Activated CD8-positive, alpha-beta memory T cell treated with anti-CD3 and anti-CD28 coated beads for 48 hours (primary cell): ENCODE measurements at places on chromosomes 12 and 14.

GRCh38 chr14:75690010-75690409 lies 29.0 kb downstream of the TTLL5 start:
- DNase-seq: no peak

GRCh38 chr12:64099397-64099796 lies 122.7 kb downstream of the KICS2 start:
- DNase-seq: no peak

DNA sequence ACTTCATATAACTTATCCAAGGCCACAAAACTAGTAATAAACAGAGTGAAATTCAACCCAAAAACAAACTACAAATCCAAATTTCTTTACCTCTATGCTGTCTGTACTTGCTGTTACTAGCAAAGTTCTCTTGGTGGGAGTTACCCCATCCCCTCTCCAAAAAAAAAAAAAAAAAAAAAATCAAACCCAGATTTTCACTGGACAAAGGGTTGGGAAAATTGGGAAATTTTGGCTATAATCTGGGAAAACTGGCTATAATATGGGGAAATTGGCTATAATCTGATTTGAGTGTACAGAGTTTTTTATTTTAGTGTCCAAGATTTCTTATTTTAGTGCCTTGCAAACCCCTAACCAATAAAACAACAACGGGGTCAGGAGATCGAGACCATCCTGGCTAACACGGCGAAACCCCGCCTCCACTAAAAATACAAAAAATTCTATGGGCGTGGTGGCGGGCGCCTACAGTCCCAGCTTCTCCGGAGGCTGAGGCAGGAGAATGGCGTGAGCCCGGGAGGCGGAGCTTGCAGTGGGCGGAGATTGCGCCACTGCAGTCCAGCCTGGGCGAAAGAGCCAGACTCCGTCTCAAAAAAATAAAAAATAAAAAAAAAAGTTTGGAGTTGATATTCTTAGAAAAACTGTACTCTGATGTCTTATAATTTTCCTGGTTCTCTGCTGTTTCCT lies 148.4 kb downstream of the CHST11 start:
- no peak for DNase-seq

DNA sequence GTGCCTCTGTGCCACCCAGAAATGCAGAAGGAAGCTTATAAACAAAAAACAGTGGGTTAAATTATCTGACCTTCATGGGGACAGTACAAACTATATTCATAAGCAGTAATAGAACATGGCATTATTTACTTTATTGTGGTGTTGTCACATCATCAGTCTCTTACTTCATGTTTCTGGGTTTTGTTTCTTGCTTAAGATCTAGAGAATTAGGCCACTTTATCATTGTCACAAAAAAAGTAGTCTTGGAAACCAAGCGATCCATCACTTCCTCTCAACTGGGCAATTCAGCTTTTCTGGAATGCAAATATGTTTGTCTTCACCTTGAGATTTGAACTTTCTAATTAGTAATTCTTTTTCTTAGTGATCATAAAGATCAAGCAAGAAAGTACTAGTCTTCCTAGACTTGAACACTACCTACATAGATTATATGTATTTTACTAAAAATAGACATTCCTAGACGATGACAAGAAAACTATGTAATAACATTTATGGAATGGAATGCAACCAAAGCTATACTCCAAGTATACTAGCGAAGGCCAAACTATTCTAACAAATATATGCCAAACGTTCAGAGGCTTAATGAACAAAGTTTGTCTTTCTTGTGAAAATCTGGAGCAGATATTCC lies 363.4 kb downstream of the DAD1 start:
- no peak for DNase-seq

DNA sequence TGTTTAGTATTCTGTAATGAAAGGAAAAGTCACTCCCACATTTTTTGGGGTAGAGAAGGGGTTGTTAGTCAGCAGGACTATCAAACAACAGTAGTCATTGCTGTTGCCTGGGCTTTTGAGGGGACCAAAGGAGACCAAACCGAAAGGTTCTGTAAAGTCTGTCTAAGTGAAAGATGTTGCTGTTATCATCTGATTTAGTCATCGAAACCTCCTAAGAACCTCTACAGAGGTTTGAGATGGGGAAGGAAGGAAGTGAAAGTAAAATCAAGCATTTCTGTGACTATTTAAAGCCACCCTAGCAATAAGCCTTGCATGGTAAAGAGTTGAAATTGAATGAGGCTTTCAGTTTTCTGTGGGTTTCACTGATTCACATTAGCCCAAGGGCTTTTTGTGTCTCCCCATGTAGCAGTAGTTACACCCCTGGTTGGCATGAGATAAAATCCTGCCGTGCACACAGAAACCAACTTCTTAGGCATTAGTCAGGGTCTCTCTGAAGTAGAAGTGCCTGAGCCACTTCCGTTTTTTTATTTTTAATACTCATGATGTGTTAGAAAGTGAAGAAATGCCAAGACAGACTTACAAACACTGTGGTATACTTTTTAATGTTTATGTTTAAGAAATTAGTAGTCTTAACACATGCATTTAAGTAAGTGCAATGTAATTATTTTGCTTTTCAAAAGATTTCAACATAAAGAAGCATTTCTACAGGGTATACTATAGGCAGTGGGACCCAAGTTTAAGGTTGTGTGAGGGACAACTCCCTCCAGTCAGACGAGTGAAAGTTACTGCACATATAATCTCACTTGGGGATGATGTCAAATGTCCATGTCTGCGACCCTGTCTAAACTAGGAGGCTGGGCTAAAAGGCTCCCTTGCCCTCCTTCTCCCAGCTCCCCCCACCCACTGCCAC lies 50.4 kb downstream of the DYRK2 start:
- DNase-seq: no peak

DNA sequence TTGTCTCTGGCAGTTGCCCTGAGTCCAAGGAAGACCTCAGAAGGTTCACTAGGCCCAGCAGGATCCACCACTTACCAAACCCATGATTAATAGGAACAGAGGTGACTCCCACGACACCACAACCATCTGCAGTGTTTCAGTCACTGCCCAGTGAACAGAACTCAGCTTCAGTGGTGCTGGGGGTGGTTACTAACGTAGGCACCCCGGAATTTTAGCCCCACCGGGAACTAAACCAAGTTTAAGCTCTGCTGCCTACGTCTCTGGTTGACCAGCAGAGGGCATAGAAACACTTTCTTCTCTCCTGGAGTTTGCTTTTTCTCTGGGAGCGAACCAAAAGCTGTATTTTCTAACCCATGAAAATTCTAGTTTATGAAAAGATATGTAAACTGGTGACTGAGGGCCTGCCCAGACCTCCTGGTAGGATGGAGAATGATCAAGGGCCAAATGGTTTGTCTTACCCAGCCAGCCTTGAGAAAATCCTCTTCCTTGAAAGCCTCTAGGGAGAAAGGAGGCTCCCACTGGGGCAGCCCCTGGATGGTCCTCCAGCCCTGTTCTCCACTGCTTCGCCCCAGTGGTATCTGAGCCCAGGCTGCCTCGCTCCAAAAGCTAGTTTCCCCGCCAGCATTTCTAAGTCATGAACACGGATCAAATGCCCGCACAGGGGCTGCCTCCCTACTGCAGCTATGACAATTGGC lies 379.8 kb downstream of the DPF3 start:
- no peak for DNase-seq

- DNase-seq: no peak
Measured at GRCh38 chr14:35189422-35189821, 67.1 kb downstream of the PRORP start.

- DNase-seq: no peak
Measured at GRCh38 chr12:8087666-8088065, 5.6 kb downstream of the NECAP1 start.

DNA sequence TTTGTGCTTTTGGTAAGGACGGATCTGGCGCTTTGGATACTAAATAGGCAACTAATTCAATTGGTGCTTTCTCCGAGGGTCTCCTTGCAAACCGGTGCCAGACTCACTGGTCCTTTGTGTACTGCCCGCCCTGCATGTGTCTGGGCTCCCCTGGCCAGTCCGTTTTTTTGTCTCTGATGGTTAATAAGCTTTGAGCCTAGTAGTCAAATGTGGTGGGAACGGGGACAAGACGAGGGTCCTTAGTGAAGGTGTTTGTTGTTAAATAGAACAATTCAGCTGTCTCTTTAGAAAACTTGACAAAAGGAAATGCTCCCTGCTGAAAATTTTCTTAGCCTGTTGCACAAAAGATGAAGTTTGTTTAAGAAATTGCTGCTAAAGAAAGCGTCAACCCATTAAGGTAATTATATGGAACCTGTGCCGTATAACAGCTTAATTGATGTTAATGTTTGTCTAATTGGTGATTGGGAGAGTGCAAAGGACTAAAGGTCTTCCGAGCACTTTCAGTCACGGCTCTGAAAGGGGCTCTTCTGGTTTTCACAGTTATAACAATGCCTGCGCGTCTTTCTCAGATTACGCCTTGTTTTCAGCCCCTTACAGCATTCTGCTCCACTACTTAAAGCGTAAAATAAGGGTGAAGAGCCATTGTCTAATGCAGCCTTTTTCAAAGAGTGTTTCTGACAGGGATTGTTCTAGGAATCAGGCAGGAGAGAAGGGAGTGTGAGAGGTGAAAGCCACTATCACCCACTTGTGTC lies 537.4 kb downstream of the PRKD1 start:
- DNase-seq: no peak

GRCh38 chr14:23307687-23308644 lies 1.3 kb downstream of the BCL2L2 start:
- DNase-seq: no peak
